GM10248 (cell line): ENCODE measurements at places on chromosomes 12 and 14.

DNA sequence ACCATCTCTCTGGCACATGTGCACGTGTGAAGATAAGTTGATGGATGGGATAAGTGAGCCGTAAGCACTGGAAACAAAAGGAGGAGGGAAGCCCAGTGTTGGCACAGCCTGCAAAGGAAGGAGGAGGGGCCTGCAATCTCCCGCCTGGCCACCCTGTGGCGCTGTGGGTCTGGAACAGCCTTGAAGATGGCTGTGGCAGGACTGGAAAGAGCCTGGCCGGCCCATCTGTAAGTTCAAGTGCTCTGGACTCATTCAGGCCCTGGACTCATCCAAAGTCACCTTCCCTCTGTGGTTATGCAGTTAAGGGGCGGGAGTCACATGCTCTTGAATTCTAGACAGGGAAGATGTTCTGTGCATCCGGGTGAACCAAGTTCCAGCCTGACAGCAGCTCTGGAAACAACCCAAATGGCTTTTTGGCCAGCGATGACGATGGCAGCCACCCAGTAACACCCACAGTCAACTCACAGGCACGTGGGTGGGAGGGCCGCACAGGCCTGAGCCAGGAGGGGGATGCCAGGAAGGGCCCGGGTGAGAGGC, 50.4 kb downstream of the CHGA start:
- no peak for DNase-seq

- DNase-seq = no peak
These were observed 97.3 kb downstream of the RIN3 start for GRCh38 chr14:92610849-92611271.

GRCh38 chr14:75383721-75384120, 44.1 kb upstream of the JDP2 start:
- DNase-seq = no peak

DNA sequence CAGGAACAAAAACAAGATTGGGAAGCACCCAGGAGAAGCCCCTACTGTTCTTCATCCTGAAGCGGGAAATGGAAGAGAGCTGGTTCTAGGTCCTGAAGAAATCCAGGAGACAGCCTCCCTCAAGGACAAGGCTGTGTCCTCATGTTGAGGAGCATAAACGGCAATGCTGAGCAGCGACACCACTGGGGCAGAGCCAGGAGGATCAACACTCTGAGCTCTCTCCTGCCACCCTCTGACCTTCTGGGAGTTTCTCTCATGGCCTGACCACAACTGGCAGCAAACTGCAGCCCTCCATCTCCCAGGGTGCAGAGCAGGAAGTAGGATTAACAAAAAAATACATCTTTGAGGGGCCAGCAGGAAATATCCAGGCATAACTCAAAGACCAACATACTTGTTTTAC, 1292.2 kb upstream of the TMEM132C start:
- no peak for DNase-seq

DNA sequence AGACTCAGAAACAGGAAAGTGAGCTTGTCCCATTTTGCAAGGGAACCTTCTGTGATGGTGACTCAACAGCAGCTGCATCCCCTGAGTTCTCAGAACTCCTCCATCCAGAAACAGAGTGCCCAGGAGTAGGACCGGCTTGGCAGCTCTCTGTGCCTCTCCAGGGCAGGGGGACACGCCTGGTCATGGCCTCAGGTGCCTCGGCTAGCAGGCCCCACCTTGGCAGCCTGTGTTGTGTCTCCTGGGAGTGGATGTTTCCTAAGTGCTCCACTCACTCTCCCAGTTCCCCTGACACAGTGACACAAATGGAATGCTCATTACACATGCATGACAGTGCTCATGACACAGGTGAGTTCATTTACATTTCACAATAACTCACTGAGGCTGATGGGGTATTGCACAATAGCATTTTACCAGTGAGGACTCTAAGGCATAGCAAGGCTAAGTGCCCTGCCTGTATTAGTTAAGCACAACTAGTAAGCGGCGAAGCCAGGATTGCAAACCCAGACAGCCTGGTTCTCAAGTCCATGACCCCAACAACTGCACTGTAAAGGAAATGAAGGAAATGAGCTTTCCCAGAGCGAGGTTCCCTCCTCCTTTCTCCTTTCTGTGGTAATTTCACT, 47.4 kb downstream of the CALM1 start:
- no peak for DNase-seq

DNA sequence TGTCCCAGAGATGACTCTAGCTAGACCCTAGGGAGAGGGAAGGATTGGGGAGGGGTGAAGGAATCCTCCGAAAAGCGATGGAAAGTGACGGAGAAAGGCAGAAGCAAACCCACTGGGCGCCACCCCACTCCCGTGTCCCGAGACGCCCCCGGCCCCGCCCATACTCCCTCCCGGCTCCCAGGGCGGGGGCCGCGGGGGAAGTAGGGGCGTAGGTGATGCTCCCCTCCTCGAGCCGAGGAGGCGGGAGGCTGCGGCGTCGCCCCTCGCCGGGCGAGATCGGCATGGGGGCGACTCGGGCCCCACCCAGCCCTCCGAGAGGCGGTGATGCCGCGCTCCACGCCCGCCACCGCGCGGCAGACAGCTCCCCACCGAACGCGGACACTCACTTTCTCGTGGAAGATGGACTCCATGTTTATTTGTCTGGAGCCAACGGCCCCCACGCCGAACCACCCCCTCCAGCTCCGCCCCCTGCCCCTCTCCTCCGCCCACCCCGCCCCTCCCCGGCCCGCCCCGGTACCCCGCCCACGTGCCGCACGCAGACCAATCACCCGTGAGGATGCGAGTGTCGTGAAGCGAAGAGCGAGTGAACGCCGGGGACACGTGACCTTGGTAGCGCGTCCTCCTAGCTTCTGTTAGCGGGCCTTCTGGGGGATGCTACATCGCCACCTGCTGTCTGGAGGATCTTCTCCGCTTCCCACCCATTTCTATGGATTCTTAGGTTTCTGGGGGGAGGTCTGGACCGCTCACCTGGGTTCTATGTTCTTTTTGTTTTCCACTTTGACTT, at the start of gene ATXN3:
Gene ATXN3, minus strand, starts transcription at position 440 of the 784 bp plus-strand sequence. Its CDS starts 30 bp downstream, at position 410.
- DNase-seq = peak; percentile 98

GRCh38 chr14:23033801-23034497, 751 bp downstream of the PSMB5 start:
- no peak for DNase-seq

DNA sequence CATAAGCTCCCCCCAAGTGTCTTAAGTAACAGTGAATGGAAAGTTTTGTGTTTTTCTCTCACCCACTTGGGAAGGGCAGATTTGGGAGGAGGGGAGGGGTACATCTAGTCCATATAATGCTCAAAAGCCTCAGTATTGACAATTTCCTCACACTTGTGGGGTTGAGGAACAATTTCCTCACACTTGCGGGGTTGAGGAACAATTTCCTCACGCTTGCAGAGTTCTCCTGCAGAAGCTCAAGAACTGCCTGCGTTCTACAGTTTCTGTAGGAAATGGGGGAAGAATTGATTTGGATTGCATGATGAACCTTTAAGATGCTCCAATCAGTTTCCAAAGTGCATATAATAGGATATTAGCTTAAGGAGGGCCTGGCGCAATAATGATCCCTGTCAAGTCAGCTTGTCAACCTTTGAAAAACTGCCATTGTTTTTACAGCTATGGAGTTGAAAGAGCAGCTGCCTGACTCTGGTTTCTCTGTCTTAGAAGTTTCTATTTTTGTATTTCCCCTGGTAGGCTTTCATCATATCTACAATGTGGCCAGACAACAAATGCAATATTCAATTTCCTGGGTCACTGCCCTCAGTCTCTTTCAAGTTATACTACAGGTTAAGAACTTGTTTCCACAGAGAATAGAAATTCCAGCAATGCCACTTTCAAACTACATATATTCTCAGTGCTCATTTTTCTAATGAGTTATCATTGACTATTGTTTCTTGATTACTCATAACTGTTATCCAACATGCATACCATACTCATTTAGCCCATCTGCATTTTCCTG, 66.5 kb downstream of the PLEKHG7 start:
- DNase-seq = peak; percentile 33

DNA sequence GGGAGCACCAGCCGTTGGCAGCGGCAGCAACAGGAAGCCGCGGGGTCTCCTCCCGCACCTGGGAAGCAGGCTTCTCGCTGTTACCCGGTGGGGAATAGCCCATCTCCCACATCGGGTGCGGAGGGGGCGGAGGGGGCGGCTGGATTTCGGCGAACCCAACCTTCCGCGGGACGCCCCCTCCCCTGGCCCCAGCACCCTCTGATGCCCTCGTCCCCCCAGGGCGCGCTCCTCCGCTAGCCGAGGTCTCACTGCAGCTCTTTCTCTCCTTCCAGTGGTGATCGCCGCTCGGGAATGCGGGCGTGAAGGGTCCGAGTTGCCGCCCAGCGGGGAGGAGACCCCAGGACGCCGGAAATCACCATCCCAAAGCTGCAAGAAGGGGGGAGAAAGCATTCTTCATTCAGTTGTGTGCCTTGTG, 303 bp downstream of the SAMD4A start:
- DNase-seq = peak; percentile 19

GRCh38 chr14:105187935-105188524, 6.9 kb upstream of the NUDT14 start:
- DNase-seq = no peak

GRCh38 chr12:88416786-88417185, 163.5 kb downstream of the KITLG start:
- DNase-seq = no peak

- no peak for DNase-seq
These were observed 21.0 kb downstream of the ALX1 start for GRCh38 chr12:85301051-85301450.

- DNase-seq = no peak
These were observed 15.0 kb downstream of the PMCH start for GRCh38 chr12:102182635-102183034.

GRCh38 chr12:22307811-22308210, 26.7 kb downstream of the ST8SIA1 start:
- no peak for DNase-seq
